Chondrocyte (in vitro differentiated cells): ENCODE measurements at places on chromosomes 4 and X. TPM values are rescaled to one million over a fixed set of nuclear protein-coding genes. Genes with fewer than 3 reads are reported as not detected.

GRCh38 chrX:154695911-154696675, 42.7 kb upstream of the CTAG2 start:
- H3K4me1 ChIP-seq, result peaks cover 7% of the 10 kb centered on the region
- no peak for DNase-seq
- no peaks in the 10 kb centered on the region for H3K27me3 ChIP-seq

GRCh38 chr4:108901291-108901690, 138.4 kb upstream of the ETNPPL start:
- DNase-seq, result no peak
- peaks cover 14% of the 10 kb centered on the region for H3K4me1 ChIP-seq
- no peak overlapping the region for H3K27ac ChIP-seq
- H3K36me3 ChIP-seq, result no peaks in the 10 kb centered on the region
- no peaks in the 10 kb centered on the region for H3K27me3 ChIP-seq

DNA sequence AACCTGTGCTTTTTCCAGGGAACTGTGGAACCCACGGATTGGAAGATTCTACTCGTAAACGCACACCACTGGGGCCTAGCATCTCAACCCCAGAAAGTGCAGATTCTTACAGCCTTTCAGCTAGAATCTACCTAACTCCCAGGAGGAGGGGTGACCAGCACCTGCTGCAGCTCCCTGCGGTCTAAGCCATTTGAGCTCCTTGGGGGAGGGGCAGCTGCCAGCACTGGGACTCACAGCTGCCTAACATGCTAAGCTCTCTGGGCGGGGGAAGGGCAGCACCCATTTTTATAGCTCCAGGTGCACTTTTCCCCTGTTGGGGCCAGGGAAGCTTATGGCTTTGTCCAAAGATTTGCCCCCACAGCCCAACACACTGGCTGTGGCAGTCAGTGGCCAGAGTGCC, 595.7 kb upstream of the EPHA5 start:
- peaks cover 8% of the 10 kb centered on the region for H3K36me3 ChIP-seq
- no peak for DNase-seq
- no peak overlapping the region for H3K27ac ChIP-seq
- peaks cover 4% of the 10 kb centered on the region for H3K4me1 ChIP-seq
- H3K4me3 ChIP-seq, result no peak overlapping the region

GRCh38 chr4:7418131-7418943, 16.4 kb downstream of the PSAPL1 start:
- DNase-seq, result no peak
- H3K36me3 ChIP-seq, result no peaks in the 10 kb centered on the region
- H3K4me3 ChIP-seq, result no peak overlapping the region
- H3K4me1 ChIP-seq, result no peaks in the 10 kb centered on the region
- H3K27me3 ChIP-seq, result peaks cover 27% of the 10 kb centered on the region

DNA sequence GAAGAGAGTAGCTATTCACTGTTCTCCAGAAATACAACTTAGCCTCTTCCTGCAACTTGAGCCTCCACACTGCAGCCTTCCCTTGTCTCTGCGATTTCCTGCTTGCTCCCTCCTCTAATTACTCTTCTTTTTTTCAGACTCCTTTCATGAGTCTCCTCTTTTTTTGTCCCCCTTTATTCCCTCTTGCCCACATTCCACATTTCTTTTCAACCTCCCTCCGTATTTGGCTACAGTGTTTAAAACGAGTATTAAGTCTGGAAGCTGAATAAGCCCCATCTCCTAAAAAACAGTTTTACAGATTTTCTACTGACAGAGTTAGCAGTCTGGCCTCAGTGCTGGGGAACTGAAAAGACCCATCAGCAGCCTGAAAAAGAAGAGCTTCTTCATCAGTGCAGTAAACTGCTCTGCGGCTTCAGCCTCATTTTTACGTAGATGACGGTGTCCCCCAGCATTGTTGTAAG, 141.5 kb downstream of the TENM3 start:
- no peaks in the 10 kb centered on the region for H3K27me3 ChIP-seq
- H3K36me3 ChIP-seq, result peaks cover 4% of the 10 kb centered on the region
- H3K27ac ChIP-seq, result peak overlapping the region; percentile 89
- peak overlapping the region; percentile 37 for H3K4me3 ChIP-seq
- peaks cover 18% of the 10 kb centered on the region for H3K4me1 ChIP-seq
- no peak for DNase-seq

DNA sequence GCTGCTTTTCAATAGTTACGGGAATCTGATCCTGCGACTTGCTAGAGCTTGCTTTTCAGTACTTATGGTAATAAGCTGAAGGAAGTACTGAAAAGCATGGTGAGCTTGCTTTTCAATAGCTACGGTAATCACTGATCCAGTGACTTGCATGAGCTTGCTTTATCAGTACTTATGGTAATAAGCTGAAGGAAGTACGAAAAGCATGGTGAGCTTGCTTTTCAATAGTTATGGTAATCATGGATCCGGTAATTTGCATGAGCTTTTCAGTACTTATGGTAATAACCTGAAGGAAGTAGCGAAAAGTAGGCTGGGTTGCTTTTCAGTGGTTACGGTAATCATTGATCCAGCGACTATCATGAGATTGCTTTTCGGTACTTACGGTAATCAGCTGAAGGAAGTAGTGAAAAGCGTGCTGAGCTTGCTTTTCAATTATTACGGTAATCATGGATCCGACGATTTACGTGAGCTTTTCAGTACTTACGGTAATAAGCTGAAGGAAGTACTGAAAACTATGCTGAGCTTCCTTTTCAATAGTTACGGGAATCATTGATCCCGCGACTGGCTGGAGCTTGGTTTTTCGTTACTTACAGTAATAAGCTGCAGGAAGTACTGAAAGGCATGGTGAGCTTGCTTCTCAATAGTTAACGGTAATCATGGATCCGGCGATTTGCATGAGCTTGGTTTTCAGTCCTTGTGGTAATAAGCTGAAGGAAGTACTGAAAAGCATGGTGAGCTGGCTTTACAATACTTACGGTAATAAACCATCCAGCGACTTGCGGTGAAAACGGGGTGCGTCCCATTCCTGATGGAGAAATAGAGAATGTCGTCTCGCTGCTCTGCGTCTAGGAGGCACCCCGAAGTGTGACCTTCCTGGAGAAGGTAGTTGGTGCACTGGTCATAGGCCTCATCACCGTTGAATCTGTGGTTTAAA, 6.5 kb downstream of the CRLF2 start:
- no peaks in the 10 kb centered on the region for H3K36me3 ChIP-seq
- peaks cover 18% of the 10 kb centered on the region for H3K4me1 ChIP-seq
- DNase-seq, result no peak
- H3K27ac ChIP-seq, result no peak overlapping the region

DNA sequence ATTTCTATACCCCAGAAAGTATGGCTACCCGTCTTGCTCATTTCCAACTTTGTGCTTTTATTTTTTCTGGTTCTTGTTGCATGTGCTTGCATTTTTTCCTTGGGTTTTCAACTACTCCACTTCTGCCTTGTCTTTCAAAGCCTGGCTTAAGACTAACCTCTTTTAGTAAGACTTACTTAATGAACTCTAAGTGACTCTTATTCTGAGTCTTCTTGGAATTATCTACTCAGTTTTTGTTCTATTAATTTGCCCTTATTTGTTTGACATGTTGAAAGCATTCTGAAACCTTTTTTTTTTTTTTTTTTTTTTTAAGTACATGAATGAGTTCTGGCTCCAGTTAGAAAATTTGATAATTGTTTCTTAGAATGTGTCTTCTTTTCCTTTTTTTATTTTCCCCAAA, 74.8 kb downstream of the SLIT2 start:
- no peaks in the 10 kb centered on the region for H3K27me3 ChIP-seq
- DNase-seq, result no peak
- no peaks in the 10 kb centered on the region for H3K36me3 ChIP-seq
- H3K4me1 ChIP-seq, result no peaks in the 10 kb centered on the region

The INTS12 gene
- 19.8 to 20.8 TPM (median 19.8 TPM) in 3 replicates for total RNA-seq

The GLRB gene
- 11.4 to 22.6 TPM (median 12.6 TPM) in 3 replicates for total RNA-seq

The AFF2 gene
- total RNA-seq, result 11.8 to 22.4 TPM (median 21.6 TPM) in 3 replicates

The UGT2A1 gene
- total RNA-seq, result not detected in 3 replicates

The CFAP299 gene
- total RNA-seq, result 0.52 TPM in 1 of 3 replicates, not detected in the others

The PFKFB1 gene
- total RNA-seq, result 0.25 to 0.31 TPM in 2 of 3 replicates, not detected in the other
